ENCODE measurements at places on chromosomes 16 and 17.

DNA sequence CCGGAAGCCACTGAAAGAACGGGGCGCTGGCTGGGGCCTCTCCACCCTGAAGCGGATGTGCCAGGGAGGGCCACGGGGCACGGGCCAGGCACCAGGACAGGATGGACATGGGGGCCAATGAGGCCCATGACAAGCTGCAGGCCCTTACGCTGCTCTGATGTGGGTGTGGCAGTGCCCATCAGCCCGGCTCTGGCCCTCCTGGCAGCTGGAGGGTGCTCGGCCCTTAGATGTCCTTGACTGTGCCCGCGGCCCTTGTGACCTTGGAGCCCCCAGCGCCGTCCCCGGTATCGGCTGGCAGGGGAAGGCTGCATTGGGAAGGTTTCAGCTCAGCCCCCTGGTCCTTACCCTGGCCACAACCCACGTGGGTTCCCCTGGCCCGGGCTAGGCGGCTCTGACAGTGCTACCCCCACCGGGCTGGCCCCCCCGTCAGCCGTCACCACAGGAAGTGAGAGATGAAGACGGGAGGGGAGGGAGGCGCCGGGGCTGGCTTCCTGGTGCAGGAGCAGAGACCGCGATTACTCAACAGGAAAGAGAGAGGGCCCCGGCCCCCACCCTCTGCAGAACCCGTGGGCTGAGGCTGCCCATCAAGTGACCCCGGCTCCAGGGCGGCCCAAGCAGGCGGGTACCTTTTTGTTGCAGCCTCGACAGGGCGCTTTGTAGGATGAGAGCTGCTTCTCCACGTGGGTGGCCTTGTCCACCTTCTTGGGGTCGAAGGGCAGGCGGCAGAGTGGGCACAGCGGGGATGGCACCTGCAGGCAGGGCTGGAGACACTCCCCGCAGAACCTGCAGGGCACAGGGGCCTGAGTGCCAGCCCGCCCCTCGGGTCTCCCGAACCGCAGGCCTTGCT is 5.3 kb downstream of the RNF166 start:
- peak overlapping the region; percentile 60 for H3K27ac ChIP-seq
- peaks cover 32% of the 10 kb centered on the region for H3K4me1 ChIP-seq
- no peaks in the 10 kb centered on the region for H3K36me3 ChIP-seq
- H3K27me3 ChIP-seq, result no peaks in the 10 kb centered on the region
- DNase-seq, result peak; percentile 84

GRCh38 chr17:8948462-8948861 is 17.0 kb downstream of the PIK3R5 start:
- H3K4me1 ChIP-seq, result no peaks in the 10 kb centered on the region
- H3K27me3 ChIP-seq, result no peaks in the 10 kb centered on the region
- no peak overlapping the region for H3K27ac ChIP-seq
- H3K4me3 ChIP-seq, result no peak overlapping the region
- no peak for DNase-seq

DNA sequence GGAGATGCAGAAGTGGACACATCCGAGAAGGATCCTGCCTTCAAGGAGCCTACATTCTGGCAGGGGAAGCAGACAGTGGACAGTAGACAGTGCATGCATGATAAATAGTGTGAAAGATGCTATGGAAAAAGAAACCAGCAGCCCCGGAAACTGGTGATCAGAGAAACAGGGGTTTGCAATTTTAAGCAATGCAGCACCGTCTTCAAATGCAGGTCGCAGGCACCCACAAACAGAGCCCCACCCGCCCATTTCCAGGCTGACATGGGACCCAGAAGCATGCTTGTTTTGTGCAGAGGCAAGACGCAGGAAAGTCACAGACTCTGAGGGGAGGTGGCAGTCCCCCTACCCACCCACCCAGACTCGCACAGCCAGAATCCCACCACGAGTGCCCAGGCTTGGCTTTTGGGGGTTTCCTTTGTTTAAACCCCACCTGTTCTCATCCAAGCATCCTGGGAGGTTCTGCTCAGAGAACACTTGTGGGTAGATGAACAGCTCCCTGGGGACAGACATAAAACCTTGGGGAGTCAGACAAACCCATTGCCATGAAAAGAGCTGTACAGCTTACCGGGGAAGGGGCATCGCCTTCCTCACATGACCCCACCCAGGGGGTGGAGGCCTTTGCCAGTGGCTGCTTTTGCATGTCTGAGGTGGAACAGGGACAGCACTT is 114.3 kb downstream of the MGAT5B start:
- no peaks in the 10 kb centered on the region for H3K36me3 ChIP-seq
- H3K27me3 ChIP-seq, result peaks cover 17% of the 10 kb centered on the region
- no peak for DNase-seq

- H3K36me3 ChIP-seq, result no peaks in the 10 kb centered on the region
- H3K4me3 ChIP-seq, result no peak overlapping the region
- H3K27ac ChIP-seq, result no peak overlapping the region
- peaks cover 8% of the 10 kb centered on the region for H3K4me1 ChIP-seq
- no peak for DNase-seq
- H3K27me3 ChIP-seq, result no peaks in the 10 kb centered on the region
Observed at GRCh38 chr17:69454051-69454450, 39.6 kb downstream of the MAP2K6 start.

- H3K4me1 ChIP-seq, result no peaks in the 10 kb centered on the region
- no peak for DNase-seq
- no peaks in the 10 kb centered on the region for H3K36me3 ChIP-seq
- no peak overlapping the region for H3K4me3 ChIP-seq
Observed at GRCh38 chr17:43226393-43226792, 2.0 kb downstream of the CCDC200 start.

- no peaks in the 10 kb centered on the region for H3K27me3 ChIP-seq
- no peaks in the 10 kb centered on the region for H3K36me3 ChIP-seq
- DNase-seq, result no peak
- no peaks in the 10 kb centered on the region for H3K4me1 ChIP-seq
Observed at GRCh38 chr16:58508671-58509251, 6.6 kb upstream of the SETD6 start.

GRCh38 chr17:34663714-34664113 is 84.3 kb downstream of the TMEM132E start:
- no peak overlapping the region for H3K4me3 ChIP-seq
- DNase-seq, result no peak
- H3K27me3 ChIP-seq, result no peaks in the 10 kb centered on the region
- H3K27ac ChIP-seq, result no peak overlapping the region

DNA sequence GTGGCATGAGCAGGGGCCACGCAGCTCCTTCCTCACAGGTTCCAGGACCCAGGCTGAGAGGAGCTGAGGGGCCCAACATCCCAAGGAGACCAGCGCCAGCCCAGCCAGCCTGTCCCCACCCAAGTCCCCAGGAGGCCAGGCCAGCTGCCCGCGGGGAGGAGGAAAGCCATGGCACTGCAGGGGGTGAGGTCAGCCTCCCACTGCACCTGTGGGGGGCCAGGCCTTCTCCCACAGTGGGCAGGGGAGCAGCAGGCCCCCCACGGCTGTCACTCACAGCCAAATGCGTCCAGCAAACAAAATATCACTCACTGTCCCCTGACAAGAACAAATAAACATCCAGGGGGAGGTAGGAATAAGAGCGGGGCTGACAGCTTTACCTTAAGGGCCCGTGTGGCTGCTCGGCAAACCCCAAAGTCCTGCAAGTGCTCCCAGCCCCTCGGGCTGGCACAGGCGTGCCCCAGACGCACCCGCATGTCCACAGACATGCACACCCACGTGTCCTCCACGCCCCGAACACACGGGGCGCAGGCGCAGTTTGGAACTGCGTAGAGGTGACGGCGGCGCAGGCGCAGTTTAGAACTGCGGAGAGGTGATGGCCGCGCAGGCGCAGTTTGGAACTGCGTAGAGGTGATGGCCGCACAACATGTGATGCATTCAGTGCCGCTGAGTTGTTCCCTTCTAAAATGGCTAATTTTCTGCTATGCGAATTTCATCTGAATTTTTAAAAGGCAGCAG is 291.1 kb downstream of the FOXL1 start:
- H3K4me3 ChIP-seq, result no peak overlapping the region
- no peak overlapping the region for H3K27ac ChIP-seq

DNA sequence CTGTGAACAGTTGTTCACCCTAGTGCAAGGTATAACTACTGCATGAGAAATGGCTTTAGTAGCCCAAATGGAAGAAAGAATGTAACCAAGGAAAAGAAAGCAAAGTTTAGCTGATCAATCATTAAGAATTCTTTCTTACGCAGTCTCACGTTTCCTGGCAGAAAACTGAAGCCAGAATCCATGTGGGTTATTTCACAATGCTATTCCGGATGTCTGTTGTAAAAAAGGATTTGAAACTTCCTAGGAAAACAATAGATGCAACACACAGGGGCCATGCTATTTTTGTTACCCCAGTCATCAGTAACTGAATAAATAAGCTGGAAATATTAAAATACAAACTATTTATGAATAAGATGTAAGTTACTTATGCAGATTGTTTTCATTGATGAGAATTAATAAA is 802.5 kb downstream of the CDH8 start:
- H3K4me1 ChIP-seq, result no peaks in the 10 kb centered on the region
- no peaks in the 10 kb centered on the region for H3K36me3 ChIP-seq
- no peak for DNase-seq
- no peak overlapping the region for H3K4me3 ChIP-seq
- H3K27me3 ChIP-seq, result no peaks in the 10 kb centered on the region
- no peak overlapping the region for H3K27ac ChIP-seq

DNA sequence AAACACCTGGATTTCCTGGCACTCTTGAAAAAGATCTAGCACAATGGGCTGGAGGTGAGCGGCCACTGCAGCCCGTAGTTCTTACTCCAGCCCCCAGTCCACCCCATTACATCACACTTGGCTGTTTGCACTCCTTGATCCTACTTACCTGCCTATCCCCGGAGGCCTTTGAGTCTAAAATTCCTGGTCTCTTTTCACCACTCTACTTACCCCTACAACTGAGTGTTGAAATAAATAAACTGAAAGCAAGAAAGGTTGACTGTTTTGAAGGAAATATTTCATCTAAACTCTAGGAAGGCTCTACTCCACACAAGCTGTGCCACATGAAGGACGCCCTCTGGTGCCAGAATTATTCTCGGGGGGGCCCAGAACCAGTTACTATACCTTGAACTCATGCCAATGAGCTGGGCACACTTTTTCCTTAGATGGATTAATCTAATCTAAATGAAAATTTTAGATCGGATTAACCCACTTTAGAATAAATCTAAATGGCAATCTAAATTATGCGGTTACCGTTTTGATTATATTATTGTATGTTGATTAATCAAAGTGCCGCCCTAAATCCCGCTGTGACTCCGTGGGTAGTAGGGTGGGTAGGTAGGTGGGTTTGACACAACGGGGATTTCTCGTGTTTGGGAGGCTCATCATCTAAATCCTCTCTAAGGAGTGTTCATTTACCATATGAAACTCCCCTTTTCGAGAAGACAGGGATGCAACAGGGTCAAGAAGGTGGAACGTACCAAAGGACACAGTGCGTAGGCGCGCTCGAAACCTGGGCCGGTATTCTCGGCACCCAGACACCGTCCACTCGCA is 651 bp upstream of the EIF1 start:
- H3K4me3 ChIP-seq, result peak overlapping the region; percentile 88
- H3K27ac ChIP-seq, result peak overlapping the region; percentile 89
- no peak for DNase-seq
- peaks cover 3% of the 10 kb centered on the region for H3K27me3 ChIP-seq
- peaks cover 34% of the 10 kb centered on the region for H3K36me3 ChIP-seq

DNA sequence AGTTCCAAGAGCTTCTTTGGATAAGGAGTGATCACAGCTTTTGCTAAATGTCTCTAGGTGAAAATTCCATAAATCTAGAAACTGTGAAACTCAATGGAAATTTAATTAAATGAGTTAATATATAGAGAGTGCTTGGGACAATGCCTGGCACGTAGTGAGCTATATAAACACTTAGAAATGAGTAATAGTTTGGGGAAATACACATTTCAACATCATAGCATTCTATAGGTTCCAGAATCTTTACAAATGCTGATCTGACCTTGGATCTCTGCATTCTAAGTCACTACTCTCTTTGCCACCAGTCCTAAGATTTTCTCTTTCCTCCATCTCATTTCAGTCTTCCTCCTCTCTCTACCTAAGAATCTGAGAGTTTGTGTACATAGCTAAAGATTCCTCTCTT is 175.6 kb downstream of the SOX9 start:
- no peak overlapping the region for H3K27ac ChIP-seq
- H3K4me3 ChIP-seq, result no peak overlapping the region
- DNase-seq, result no peak

- peak; percentile 80 for DNase-seq
- no peaks in the 10 kb centered on the region for H3K4me1 ChIP-seq
- H3K27ac ChIP-seq, result no peak overlapping the region
- H3K36me3 ChIP-seq, result peaks cover 49% of the 10 kb centered on the region
Observed at GRCh38 chr16:87407511-87408112, 15.5 kb downstream of the MAP1LC3B start.

- no peaks in the 10 kb centered on the region for H3K36me3 ChIP-seq
- H3K4me3 ChIP-seq, result no peak overlapping the region
- no peaks in the 10 kb centered on the region for H3K27me3 ChIP-seq
- peak; percentile 36 for DNase-seq
- H3K27ac ChIP-seq, result no peak overlapping the region
- peaks cover 20% of the 10 kb centered on the region for H3K4me1 ChIP-seq
Observed at GRCh38 chr16:86685076-86685475, 106.7 kb downstream of the FOXL1 start.

GRCh38 chr16:81004646-81005353 is 1.9 kb downstream of the CMC2 start:
- no peaks in the 10 kb centered on the region for H3K36me3 ChIP-seq
- peak overlapping the region; percentile 17 for H3K4me3 ChIP-seq
- DNase-seq, result no peak
- no peaks in the 10 kb centered on the region for H3K27me3 ChIP-seq
- H3K4me1 ChIP-seq, result peaks cover 19% of the 10 kb centered on the region

DNA sequence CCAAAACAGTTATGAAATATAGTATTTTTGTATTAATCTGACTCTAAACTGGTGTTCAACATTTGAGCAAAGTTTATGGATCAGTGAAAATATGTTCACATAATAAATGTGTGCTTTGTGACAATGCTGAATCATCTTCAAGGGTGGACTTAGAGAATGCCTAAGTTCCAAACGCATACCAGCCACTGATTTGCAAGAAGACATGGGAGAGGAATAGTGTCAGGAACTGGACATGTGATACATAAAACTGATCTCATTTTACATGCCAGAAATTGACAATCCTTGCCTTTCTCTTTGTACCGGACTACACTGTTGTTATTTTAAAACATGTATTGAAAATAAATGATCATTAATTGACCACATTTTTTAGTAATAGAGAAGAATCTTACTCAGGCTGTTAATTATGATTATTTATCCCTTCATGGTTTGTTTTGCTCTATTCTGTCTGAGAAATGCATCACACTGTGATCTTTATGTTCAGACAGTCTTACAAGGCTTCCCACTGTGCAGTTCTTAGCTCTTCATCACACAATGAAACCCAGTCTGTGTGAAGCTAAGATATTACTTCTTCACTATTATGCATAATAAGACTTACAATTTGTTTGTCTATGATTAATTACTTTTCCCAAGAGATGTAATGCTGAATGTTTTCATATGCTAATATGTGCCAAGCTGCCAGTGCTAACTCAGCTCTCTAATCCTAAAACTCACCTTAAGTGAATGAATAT is 1180.6 kb upstream of the CDH8 start:
- DNase-seq, result no peak
- no peaks in the 10 kb centered on the region for H3K36me3 ChIP-seq
- no peak overlapping the region for H3K27ac ChIP-seq
- H3K4me3 ChIP-seq, result no peak overlapping the region
- H3K27me3 ChIP-seq, result no peaks in the 10 kb centered on the region
